ENCODE measurements at places on chromosomes 16 and 17. TPM values are rescaled to one million over a fixed set of nuclear protein-coding genes. Genes with fewer than 3 reads are reported as not detected.

Gene CACNG5
- polyA plus RNA-seq = 2.9 TPM

Gene NTN1
- polyA plus RNA-seq = 3.0 TPM

Gene CPHXL2
- not detected for polyA plus RNA-seq

Gene FN3K
- polyA plus RNA-seq = 20.1 TPM

Gene TBC1D3L
- 17.0 TPM for polyA plus RNA-seq

Gene NACA2
- 1.5 TPM for polyA plus RNA-seq

Gene KRTAP17-1
- polyA plus RNA-seq = not detected

Gene AMZ2
- polyA plus RNA-seq = 94.0 TPM
